ENCODE measurements at places on chromosomes 11 and 22.

- DNase-seq = no peak
Measured at GRCh38 chr11:61701242-61701886, 21.2 kb downstream of the DAGLA start.

DNA sequence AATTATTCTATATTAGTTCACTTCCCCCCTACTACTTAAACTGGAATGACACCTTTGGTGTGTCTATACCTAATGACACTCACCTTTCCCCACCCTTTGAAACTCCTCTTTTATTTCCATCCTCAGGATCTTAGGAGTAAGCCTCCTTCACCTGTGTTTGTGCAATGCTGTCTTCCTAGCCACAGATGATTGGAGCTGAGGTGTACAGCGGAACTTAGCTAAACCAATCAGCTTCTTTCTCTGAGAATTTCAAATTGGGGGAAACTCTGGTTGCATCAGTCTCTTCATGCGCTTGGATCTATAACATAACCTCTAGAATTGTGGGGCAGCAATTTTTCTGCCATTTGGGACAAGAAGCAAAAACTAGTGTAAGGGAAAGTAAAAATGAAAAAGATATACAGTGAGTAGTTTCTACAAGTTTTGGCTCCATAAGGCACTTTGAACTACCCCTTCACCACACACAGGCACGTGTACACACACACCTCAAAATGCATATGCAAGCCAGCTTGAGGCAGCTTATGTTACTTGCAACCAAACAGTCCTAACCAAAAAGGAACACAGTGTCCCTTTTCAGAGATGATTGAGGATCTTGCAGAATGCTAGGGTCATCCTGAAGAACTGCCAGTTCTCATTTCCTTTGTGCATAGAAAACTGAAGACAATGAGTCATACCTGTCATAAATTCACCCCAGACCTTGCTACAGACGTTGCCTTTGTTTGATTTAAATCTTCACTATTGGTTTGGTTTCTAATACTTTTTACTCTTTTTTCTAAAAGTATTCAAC lies 36.0 kb upstream of the LDLRAD3 start:
- DNase-seq = no peak

DNA sequence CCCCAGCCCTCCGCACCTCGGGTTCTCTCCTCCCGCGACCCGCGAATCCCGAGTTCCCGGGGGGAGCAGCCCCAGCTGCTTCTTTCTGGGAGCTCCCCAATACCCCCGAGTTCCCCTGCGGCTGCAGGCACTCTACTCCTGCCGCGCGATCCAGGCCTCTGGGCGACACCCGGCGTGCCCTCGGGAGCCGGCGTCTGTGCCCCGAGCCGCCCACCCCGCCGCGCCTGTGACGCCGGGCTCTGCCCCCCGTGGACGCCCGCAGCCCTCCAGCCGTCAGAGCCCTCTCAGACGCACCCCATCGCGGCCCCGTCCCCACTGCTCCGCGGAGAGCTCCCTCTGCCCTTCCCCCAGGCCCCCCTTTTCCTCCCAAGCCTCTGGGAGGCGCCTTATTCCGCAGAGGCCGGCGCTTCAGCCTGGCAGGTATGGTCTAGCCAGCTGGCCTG lies 422 bp downstream of the GLB1L2 start:
- peak; percentile 36 for DNase-seq

DNA sequence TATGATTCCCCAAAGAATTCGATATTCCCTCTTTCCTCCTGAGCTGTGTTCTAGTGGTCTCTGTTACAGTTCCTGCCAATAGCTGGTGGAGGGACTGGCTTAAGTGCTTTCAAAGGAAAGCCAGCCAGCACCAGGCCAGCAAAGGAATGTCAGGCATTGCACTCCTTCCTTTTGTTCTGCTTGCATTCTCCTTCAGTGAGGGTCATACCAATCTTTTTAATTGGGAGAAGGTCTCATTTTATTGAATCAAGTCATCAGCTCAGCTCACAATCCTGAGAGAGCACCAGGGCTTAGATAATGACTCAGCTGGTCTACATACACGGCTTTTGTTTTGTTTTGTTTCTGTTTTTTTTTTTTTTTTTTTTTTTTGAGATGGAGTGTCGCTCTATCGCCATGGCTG lies 222.9 kb downstream of the NAV2 start:
- DNase-seq = no peak
